Pons (tissue), 1 donor: ENCODE measurements at places on chromosomes 7 and 10.

DNA sequence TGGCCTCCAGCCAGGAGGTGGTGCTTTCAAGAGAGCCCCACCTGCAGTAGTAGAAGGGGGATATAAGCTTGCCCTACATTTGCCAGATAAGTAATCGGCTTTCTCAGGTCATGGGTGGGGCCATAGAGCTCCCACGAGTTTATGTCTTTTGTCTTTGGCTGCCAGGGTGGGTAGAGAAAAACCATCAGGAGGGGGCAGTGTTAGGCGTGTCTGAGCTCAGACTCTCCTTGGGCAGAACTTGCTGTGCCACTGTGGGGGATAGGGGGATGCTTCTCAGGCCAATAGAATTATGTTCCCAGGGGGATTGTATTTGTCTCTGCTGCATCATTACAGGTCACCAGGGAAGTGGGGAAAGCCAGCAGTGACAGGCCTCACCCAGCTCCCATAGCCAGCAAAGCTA, 12.3 kb upstream of the MRPS33 start:
- no peak for DNase-seq

DNA sequence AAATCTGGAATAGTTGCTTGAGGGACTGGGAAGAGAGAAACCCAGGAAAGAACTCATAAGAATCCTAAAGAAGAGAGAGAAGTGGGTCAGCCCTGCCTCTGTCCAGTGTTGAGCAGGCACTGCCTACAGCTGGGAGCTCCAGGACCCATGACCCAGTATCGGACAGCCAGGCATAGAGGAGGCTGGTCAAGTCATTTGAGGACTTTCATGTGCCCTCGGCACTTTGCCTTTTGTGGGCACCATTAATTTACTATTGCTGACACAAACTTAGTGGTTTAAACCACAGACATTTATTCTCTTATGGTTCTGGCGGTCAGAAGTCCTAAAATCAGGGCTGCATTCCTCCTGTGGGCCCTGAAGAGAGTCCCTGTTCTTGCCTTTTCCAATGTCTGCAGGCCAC, 60.3 kb downstream of the CPXM2 start:
- DNase-seq: no peak

GRCh38 chr10:129335942-129336341, 131.1 kb upstream of the MGMT start:
- no peak for DNase-seq

- DNase-seq: no peak
These were observed 734.0 kb upstream of the ANKRD30A start for GRCh38 chr10:36391405-36391804.

GRCh38 chr10:51235865-51236264, 161.6 kb downstream of the PRKG1 start:
- no peak for DNase-seq
